ENCODE measurements at places on chromosomes 5 and 9. TPM values are rescaled to one million over a fixed set of nuclear protein-coding genes. Genes with fewer than 3 reads are reported as not detected.

The NDOR1 gene
- total RNA-seq: 45.3 TPM

The PDE6A gene
- not detected for total RNA-seq

The PROP1 gene
- total RNA-seq: not detected

The CATSPER3 gene
- total RNA-seq: 1.5 TPM

The GPX3 gene
- total RNA-seq: not detected

The PAEP gene
- not detected for total RNA-seq

Data from T-helper 1 cell treated with Interleukin-12 subunit alpha and Interleukin-12 subunit beta and Interleukin-4 antibody, amounts not matched to agents 30 ng/mL and 1 ng/mL, for 36 hours (primary cell).